ENCODE measurements at places on chromosomes 5 and 9.

DNA sequence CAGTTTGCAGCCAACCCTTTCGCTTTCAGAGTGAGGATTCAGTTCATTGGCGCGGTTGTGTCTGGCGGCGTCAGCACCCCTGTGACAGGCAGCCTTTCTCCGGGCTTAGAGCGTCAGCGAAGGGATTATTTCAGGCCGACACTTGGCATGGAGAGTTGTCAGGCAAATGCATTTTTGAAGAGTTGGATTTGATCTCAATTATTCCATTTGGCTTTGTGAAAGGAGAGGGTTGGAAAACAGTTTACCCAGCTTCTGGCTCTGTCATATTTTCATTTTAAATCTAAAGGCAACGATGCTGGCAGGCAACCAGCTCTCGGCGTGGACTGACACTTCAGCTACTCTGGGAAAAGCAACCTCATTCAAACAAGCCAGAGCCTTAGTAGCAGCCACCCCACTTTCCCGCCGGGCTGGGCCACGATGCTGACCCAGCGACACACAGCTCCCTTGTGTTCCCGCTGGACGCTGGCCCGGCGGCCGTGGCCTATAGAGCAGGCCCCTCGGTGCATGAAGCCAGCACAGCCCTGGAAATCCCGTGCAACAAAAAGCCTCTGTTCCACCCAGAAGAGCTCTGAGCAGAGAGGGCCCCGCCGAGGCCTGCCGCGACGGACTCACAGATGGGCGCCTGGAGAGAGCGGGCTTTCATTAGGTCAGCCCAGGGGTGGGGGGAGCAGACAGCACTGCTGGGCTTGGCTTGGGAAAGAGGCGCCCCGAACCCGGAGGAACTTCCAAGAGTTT is 28.9 kb upstream of the LPCAT1 start:
- DNase-seq = no peak

DNA sequence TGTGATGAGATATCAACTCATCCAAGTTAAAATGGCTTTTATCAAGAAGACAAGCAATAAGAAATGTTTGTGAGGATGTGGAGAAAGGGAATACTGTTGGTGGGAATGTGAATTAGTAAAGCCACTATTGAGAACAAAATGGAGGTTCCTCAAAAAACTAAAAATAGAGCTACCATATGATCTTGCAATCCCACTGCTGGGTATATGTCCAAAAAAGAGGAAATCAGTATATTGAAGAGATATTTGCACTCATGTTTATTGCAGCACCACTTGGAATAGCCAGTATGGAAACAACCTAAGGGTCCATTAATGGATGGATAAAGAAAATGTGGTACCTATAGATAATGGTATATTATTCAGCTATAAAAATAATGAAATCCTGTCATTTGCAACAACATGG is 25.1 kb downstream of the PPIP5K2 start:
- DNase-seq = no peak

GRCh38 chr5:171410181-171410580 is 9.3 kb upstream of the FGF18 start:
- DNase-seq = no peak

DNA sequence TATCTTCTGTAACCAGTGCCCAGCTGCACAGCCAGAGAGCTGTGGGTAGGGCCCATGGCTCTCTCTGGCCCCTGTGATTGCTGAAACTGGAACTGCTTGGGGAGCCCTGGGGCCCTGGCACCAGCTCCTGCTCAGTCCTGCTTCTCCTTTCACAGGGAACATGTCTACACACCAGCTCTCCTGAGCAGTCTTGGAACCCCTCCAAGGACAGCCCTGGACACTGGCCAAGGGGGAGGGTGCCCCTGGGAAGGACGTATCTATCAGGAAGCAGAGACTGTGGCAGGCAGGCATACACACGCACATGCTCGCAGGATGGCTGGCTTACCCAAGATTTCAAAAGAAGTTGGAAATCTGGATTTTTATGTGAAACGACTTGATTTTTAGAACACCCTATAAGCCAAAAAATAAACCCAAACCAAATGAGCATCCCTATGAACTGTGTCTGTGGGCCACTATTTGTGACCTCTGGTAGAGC is 8.8 kb upstream of the TRAF1 start:
- peak; percentile 22 for DNase-seq

- no peak for DNase-seq
Observed at GRCh38 chr9:2583308-2584013, 38.1 kb upstream of the VLDLR start.

DNA sequence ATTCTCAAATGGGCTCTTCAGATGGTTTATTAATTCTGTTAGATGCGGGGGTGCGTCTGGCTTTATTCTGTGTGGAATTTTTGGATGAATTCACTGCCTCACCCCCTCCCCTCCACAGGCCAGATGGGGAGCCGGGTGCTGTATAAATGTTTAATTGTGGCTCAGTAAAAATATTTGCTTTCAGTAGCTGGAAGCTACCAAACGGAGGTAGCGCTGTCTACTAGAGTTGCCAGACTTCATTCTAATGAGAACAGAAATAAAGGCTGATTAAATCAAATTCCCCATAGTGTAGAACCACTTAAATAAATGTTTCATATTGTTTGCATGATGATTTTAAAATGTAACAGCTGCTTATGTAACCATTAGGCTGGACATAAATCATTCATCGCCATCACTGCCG is 34.5 kb upstream of the KCNMB1 start:
- no peak for DNase-seq

- DNase-seq = no peak
Observed at GRCh38 chr9:37517923-37518322, 32.2 kb downstream of the POLR1E start.

Measured in stimulated activated CD4-positive, alpha-beta T cell treated with anti-CD3 and anti-CD28 coated beads, Interleukin-2, amount 100 ng/mL, for 24 hours (primary cell).